ENCODE measurements at places on chromosomes 2 and 18.

- no peak for ATAC-seq
Observed at GRCh38 chr2:4499316-4500030, 796.1 kb downstream of the DCDC2C start.

DNA sequence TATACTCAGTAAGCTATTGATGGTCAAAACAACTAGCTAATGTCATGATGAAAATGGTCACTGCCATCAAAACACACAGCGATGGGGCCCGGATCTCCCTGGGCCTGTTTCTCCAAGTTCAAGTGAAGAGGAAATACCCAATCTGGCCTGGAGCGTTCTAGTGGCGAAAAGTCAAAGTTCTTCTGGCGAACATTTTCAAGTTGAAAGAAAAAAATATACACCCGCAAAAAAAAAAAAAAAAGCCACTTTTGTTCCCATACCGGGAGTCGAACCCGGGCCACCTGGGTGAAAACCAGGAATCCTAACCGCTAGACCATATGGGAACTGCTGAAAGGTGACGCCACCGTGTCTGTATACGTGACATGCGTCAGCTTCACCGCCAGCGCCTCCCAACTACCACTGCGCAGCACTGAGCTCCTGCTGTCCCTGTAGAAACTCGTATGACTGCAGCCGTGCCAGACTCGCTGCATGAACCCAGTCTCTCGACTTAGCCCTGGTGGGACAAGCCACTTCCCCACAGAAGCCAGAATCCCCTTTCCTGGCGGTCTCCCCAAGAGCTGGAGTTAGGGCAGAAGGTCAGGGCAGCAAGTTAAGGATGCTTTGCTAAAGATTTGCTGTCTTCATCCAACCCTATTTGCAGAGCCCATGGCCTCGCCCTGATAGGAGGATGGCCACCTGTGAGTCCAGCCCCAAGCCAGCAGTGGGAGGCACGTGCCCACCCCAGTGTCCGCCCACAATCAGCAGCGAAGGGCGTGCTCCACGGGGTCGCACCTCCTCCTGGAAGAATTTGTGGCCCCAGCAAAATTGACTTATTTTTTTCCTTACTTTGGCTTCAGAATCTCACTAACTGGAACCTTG is 5.6 kb upstream of the IMP4 start:
- no peak for ATAC-seq

DNA sequence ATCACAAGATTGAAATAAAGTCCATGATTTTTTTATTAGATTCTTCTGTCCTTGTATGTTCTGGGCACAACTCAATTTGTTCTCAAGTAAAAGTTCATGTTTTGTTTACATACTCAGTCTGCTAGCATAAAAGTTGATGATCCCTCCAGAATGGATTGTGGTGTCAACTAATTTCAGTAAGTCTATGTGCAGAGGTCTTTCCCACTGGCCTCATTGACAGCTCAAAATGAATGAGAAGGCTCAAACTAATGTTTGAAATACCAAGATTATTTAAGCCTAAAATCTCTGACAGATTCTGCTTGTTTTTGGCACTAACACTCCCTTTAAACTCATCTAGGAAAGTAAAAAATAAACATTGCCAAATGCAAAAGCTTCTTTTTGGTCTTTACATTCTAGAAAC is 561.2 kb upstream of the CNTNAP5 start:
- ATAC-seq, result no peak

DNA sequence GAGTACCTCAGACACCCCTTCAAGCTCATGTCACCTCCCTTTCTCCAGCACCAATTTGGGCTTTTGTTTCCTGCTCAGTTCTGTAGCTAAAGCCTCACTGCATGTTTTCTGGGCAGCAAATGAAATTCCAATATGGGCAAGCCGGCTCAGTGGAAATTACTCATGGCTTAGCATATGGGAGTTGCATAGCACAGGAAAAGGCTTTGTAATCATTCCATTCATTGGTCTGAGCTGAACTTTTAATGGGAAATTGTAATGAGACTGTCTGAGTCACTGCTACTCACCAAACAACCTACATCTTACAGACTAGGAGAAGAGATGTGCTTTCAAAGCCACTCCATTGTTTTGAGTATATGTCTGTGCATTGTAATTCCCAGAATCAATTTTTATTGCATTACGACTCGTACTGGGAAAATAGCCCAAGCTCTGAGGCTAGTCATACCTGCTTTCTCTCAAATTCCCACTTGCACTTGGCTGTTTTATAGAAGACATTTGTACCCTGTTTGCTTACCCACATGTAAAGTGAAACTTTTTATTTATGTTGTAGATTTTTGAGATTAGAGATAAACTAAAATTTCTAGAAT is 139.5 kb upstream of the LRATD1 start:
- ATAC-seq, result no peak

DNA sequence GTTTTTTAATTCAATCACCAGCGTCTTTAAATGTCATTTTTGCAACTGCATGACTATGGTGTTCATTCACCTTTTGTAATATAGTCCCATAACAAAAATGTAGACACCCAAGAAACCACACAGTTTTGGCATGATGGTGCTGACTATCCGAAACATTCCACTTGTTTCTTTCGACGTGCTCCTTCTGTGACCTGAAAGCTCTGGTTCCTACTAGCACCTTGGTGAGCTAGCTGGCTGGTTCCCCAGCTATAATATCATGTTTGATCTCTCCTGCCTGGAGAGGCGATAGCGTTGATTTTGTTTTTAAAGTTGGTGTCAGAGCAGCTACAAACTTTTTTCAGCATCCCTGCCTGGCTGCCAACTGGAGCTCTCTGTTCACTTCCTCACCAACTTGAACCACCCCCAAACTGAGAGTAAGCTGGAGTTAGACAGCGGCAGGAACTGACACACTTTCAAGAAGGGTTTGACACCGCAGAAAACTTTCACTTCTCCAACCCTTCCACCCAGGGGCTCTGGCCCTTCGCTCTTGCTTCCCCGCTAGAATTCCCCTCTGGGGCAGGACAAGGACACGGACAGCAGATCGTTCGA is 1.1 kb downstream of the ATAD2B start:
- ATAC-seq, result peak; percentile 48

GRCh38 chr2:38981670-38982357 is 92.1 kb downstream of the ARHGEF33 start:
- no peak for ATAC-seq

Measured in activated CD4-positive, CD25-positive, alpha-beta regulatory T cell treated with anti-CD3 and anti-CD28 coated beads, Interleukin-2, amount 50 U/mL, for 24 hours (primary cell).